ENCODE measurements at places on chromosomes 12 and 14.

DNA sequence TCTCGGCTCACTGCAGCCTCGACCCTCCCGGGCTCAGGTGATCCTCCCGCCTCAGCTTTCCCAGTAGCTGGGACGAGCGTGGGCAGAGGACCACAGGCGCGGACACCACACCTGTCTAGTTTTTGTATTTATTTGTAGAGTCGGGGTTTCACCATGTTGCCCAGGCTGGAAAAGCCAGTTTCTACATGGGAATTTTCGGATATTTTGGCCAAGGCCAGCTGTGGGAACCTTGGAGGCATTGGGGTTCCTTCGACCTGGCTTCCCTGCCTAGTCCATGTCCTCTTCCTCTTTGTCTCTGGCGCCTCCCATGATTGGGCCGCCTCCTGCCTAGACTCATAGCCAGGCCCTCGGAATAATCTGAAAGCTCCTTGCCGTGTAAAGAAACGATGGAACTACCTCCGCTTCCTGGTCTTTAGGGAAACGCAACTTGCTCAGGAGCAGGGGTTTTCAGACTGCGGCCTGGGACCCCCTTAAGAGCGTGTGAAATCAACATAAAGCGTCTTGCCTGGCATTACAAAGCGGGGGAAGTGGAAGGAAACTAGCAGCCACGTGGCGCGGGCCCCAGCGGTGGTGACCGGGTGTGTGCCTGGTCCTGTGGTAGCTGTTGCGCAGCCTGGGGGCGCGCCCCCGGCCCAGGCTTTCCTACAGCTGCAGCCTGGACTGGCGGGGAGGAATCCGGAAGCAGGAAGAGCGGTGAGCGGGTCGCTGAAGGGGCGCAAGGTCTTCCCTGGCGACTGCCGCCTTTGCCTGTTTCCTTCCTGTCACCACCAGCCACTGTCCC, 1.4 kb upstream of the HSP90AA1 start:
- DNase-seq = peak; percentile 49

DNA sequence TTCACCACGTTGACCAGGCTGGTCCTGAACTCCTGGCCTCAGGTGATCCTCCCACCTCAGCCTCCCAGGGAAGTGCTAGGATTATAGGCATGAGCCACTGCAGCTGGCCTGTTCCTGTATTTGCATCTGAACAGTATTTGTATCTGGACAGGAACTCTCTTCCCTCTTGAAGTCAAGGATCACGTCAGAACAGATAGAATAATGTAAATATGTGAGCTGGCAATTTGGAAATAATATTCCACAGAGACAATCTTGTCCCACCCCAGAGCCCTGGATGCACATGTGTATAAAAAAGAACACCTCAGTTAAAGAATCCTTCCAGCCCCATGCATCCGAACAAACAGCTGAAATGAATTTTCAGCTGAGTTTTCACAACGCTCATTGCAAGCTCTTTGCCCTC, 118.3 kb downstream of the VEZT start:
- DNase-seq = no peak

DNA sequence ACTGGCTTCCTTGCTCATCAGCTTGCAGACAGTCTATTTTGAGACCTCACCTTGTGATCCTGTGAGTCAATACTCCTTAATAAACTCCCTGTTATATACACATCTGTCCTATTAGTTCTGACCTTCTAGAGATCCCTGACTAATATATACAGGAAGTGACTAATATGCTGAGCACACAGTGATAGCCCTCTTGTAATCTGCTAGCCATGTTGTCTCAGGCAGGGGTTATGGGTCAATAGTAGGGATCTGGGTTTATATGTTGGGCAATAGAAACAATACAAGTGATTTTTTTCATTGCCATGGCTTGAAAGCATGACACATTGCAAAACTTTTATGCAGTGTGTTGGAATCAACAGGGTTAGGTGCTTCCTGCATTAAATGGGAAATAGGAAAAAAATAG, 562.2 kb downstream of the GALC start:
- DNase-seq = no peak

GRCh38 chr14:70884595-70885342, 22.5 kb upstream of the PCNX1 start:
- no peak for DNase-seq

GRCh38 chr14:54487771-54488170, 1.0 kb downstream of the GMFB start:
- DNase-seq = no peak

GRCh38 chr14:75404847-75405246, 23.0 kb upstream of the JDP2 start:
- no peak for DNase-seq

DNA sequence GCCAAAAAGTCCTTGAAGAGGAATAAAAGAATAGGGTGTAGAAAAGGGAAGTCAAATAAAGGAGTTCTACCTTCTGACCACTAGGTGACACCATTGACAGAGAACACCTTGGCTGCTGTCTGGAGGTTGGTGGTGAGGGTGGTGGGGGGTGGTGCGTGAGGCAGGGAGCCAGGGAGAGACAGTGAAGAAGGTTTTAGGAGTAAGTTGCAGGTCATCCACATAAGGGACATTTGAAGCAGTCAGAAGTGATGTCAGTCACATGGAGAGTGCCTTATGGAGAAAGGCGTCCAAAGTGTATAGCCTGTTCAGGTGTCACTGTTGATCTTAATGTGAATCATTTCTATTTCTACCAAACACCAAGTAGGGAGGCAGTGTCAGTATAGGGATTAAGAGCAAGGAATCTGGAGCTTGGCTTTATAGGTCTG, 279.3 kb upstream of the DDHD1 start:
- DNase-seq = no peak

DNA sequence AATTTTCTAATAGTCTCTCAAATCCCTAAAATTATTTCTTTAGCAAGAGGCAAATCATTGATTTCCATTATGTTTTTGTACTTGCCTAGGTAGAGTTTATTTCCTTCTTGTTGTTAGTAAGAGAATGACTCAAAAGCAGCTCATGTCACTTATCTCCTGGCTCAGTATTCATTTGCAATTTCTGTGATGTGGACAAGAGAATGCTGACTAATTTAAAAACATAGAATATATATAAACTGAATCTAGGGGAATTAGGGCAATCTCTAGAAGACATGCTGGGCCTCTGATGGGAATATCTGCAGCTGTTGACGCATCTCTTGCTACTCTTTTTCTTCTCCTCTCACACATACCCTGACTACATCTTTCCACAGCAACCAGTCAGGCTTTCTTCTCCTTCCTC, 130.8 kb upstream of the PRKD1 start:
- DNase-seq = no peak

DNA sequence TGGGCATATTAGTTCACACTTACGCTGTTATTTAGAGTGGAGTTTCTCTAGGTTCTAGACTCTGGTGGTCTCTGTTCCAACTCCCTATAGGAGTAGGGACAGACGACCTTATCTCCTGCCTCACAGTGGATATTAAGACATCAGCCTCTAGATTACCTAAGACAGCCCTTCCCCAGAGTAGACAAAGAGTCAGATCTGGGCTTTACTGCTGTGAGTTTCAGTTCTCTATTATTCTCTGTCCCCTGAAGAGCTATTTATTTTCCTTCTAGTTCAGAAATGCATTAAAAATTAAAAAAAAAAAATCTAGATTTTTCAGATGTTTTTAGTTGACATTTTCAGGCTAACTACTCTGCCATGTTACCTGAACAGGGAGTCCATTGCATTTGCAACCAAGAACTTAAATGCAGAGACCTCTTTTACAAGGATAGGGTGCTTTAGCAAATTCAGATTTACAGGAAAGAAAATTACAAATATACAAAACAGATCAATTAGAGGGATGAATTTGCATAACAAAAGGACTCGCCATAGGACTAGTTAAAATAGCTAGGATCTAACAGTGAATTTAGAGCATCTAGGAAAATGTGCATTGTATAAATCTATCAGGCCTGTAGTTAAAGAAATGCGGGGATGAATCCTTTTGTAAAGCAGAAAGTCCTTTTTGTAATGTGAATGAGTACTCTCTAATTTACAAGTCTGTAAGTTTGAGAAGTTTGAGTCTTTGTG, 381.4 kb downstream of the APAF1 start:
- DNase-seq = no peak

DNA sequence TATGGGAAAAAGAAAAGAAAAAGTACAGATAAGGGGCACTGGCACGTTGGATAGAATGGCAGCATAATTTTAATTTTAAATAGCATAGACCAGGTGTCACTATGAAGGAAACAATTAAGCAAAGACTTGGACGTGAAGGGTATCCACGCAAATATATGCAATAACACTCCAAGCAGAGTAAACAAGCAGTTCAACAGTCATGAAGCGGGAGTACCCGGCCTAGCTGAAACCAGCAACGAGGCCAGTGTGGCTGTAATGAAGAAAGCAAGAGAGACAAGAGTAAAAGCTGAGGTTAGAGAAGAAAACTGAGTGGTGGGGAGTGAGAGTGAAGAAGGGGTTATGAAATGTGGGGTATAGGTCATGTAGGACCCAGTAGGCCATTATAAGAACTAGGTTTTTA, 85.4 kb downstream of the BCL2L14 start:
- no peak for DNase-seq

GRCh38 chr14:24277606-24278321, 6.4 kb upstream of the RABGGTA start:
- DNase-seq = no peak

- DNase-seq = no peak
Observed at GRCh38 chr12:23083267-23083666, 458.3 kb downstream of the ETNK1 start.

DNA sequence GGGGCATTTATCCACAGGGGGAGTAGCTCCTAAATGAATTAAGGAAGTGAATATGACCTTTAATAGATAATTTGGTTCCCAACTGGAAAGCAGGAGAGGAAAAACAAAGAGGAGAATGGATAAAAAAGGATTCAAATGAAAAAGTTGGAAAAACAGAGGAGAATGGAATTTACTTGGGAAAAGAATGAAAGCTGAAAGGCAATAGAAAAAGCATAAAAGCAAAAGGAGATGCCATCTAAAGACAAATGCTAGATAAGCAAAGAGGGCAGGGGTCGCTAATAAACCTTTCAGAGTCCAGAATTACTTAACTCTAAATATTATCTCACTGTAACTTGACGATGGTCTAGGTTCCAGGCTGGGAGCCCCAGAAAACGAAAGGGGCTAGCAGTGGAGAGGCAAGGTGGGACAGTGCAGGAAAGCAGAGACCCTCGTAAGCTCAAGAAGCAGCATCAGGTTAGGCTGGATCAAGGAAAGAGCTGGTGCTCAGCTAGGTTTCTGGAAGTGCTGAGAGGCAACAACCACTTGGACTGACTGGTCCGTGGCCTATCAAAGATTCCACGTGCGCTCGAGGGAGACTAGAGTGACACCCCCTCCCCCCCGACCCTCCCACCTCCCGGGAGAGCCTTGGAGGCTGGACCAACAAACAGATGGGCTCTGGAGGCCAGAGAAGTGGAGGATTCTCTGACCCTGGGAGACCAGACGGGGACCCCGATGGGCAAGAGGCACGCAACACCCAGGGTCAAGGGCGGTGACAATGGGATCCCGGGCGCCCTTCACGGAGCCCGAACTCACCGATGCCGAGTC, 1.2 kb downstream of the SLC2A13 start:
- DNase-seq = no peak

DNA sequence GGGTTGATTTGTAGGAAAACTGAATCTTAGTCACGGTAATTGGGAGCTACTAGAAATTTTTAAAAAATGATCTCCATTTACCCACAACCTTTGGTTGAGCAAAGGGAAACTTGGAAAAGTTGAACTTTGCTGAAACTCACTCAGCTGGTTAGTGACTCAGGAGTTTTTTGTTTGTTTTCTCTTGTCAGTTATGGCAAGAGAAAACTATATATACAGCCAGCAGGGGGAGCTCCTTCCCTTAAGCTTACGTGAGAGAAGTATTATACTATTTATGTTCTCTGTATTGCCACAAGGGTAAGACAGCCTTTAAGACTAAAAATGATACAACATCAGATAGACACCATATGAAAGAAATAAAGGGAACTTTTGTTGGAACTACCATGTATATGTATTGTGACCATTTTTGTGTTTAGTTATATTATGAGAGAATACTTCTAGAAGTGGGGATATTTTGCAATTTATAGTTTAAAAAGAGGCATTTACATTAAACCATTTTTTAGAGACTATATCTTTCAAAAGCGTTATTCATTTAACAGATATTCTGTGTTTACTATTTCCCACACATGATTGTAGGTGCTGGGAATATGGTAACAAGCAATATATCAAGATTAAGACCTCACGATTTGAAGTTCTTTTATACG, 28.1 kb upstream of the TBC1D30 start:
- no peak for DNase-seq

DNA sequence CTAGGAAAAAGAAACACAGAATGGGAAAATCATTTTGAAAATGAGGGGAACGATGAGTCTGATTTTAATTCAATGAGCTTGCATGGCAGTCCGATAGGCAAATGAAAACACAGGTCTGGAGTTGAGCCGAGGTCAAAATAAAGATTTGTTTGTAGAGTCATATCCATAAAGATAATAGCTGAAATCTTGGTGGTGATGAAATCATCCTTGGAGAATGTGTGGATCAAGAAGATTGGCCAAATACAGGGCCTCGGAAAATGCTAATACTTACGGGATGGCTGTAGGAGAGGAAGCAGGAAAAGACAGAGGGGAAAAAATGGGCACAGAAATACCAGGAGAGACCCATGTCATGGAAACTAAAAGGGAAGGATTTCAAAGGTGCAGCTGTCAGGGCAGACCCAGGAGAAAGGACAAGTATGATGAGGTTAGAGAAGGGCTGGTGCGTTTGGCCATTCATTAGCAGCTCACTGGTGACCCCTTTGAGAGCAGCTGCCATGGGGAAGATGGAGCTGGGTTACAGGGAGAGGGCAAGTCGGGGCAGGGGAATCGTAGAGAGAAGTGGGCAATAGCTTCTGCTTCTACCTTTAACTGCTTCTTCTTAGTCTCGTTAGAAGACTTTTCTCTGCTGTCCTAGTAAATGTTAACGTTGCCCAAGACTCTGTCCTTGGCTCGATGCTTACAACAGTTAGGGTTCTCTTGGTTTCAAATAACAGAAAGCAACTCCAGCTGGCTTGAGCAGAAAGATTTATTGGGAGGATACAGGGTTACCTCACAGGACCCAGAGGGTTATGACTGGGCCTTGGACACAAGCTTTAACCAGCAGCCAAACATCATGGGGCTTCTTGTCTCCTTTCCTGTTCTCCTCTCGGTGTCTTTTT, 161.8 kb downstream of the EFCAB11 start:
- DNase-seq = no peak

GRCh38 chr12:104494137-104494792, 37.5 kb downstream of the CHST11 start:
- peak; percentile 70 for DNase-seq

DNA sequence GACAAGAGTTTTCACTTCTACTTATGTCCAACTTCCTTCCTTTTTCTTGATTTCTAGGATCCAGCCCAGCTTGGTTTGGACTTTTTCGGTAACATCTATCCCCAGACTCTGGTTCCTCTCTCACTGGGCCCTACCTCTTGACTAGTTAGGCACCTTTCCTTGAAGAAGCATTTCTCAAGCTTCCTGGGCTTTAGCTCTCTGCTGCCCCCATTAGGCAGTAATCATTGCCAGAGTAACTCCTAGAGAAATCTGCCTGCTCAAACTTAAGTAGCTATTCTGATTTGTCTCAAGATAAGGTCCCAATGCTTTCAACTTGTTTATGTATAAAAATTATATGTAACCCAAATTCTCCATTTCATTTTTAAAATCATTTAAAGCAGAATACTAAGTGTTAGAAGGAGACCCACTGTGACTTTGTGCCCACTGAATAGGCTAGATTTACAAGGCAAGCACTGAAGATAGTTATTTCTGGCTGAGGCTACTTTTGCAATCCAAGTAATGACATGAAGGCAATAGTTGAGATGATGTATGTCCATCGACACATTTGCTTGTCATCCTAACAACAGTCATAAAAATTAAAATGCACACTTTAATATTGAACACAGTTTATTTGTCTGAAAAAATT, 275.0 kb upstream of the G2E3 start:
- DNase-seq = no peak

- DNase-seq = no peak
Observed at GRCh38 chr14:45426685-45427282, 173.8 kb upstream of the MIS18BP1 start.

All from stimulated activated CD8-positive, alpha-beta memory T cell treated with anti-CD3 and anti-CD28 coated beads, Interleukin-15, amount 100 ng/mL, for 48 hours (primary cell).